ENCODE measurements at places on chromosomes 11 and 22.

DNA sequence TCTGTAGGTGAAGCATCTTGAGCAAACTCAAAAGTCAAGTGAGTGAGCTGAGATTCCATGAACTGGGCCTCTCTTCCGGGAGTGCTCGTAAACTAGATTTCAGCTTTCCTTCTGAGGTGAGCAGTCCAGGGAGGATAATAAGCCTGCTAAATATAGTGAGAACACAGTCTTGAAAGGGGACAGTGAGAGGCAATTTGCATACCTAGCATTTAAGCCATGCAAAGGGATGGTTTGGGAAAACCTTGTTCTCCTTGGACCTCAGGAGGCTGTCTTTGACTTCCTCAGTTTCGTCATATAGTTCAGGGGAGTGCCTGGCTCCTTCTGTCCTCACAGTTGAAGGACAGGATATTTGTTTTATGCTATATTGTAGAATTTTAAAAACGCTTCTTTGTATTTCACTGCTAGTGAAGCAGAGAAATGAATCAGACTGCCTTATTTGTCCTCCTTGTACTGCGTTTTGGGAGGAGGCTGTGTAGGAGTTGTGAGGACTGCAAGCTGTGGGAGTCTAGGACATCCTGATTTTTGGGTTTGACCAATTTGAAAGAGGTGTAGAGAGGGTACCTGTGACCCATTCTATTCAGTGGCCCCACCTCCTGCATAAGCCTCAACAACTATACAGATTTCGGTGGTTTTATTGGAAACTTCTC, 11.0 kb upstream of the SORL1-AS1 start:
- no peak for DNase-seq

- DNase-seq: peak; percentile 36
Observed at GRCh38 chr22:50342651-50343540, at the start of gene PPP6R2. TSS of gene PPP6R2 (plus strand) at chr22:50343327. CDS start at chr22:50393909, 50,582 bp downstream.

DNA sequence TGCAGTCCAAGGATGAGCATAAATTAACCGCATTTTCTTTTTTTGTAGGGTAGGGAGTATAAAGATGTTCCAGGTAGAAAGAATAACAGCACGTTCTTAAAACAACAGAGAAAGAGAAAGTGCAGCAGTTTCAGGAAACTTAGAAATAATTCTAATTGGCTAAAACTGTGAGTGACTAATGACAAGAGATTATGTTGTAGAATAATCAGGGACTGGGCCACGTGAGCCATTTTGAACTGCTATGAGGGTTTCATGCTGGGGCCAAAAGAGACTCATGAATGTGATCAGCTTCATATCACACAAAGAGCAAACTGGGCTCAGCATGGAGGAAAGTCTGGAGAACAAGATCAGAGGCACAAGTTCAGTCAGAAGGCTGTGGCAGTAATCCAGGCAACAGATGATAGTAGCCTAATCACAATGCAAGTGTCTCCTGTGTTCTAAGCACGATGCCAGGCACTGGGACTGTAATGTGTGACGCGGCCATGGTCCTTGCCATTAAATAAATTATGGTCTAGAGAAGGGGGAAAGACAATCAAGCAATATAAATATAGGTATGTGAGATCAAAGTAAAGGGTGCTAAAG, 17.9 kb downstream of the CWF19L2 start:
- no peak for DNase-seq

DNA sequence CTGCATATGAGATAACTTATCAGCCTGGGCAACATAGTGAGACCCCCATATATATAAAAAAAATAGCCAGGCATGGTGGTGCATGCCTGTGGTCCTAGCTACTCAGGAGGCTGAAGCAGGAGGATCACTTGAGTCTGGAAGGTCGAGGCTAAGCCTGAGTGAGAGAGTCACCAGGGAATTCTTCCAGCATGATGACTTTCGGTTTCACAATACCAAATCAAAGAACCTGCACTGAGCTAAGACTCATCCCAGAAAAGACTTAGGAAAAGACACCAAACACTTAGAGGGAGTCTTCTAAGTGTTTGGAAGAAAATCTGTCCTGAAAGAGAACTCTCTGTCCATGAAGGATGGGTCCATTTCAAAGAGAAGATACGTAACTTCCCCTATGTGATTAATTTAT, 12.7 kb downstream of the STK33 start:
- no peak for DNase-seq

DNA sequence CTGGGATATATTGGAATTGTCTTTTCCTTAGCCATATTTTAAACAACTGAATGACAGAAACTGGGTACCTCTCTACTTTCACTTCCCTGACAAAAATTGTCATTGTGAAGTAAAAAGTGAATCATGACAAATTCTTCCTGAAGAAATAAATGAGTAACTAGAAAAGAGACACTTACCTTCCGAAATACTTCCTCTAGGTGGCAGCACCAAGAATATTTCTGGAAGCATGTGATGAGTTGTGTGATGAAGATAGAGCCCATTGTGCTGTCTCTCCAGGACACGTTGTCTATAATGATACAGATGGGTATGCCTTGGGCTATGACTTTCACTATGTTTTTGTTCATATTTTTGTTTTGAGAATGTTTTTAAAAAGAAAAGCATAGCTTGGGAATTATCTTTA, 21.5 kb downstream of the CASP4 start:
- DNase-seq: peak; percentile 67

DNA sequence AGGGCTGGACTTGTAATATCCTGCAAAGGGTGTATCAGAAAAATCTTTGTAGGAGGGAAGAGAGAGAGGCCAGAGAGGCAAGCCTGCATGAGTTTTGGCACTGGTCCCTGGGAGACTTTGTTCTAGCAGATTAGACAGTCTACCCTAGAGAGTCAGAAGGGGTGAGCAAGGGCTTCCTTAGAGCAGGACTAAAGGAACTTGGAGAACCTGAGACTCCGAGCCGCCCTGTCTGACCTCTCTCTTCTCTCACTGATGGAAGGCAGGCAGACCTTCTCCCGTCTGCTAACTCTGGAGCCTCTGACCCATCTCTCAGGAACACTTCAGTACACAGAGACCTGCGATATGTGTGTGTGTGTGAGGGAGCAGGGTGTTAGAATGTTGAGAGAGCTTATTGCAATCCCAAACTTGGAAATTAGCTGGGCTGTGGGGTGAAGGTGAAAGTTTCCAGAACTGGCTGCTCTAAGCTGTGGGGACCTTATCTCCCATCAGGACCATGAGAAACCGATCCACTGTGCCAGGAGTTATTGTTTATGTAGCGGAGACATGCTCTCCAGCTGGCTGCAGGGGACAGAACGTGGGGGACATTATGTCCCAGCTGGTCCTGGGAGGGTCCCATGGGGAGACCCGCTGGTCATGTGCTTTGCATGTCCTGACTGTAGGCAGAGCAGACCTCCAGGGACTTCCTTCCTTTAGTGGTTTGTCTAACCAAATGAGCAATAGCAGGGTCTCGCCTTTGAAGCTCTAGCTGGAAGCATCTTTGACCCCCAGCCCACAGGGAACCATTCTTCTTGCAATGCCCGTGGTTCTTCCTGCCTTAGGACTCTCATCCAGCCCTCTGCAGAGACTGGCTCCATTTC, 51.1 kb downstream of the TIMP3 start:
- DNase-seq: no peak

- no peak for DNase-seq
Observed at GRCh38 chr11:67058506-67058905, 1.9 kb downstream of the RHOD start.

GRCh38 chr11:74268456-74268855, 43.0 kb downstream of the P4HA3 start:
- no peak for DNase-seq

- peak; percentile 28 for DNase-seq
Observed at GRCh38 chr11:59429924-59430516, 3.8 kb upstream of the OR5A2 start.

DNA sequence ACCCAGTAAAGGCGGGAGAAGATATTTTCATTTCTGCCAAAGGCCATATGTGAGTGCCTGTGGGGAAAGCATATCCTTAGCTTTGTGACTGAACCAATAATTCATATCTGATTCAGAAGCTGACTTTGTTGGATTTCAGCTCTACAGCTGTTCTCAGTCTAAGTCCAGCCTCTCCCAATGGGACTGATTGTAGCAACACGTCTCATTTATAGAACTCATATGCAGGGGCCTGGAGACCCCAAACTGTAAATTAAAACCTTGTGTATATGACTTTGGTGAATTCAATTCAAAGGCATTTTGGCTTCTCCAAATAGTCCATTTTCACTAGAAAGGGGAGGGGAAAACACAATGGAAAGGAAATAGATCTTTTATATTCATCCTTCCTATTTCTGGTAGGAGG, 250.4 kb upstream of the SORL1-AS1 start:
- DNase-seq: no peak

DNA sequence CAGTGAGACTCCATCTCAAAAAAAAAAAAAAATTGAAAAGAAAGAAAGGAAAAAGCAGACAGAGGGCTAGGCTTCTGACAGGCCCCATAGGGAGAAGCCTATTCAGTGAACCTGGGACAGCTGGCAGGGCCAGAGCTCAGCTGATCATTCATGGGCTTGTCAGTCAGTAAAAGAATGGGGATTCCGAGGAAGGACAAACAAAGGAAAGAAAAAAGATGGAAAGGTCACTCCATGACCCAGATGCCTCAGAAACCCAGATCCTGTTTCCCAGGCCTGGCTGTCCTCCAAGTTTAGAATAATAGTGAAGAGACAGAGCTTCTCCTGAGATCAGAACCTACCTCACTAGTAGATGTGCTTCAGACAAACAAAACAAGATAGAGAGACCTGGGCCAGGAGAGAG, 34.3 kb upstream of the ASPHD2 start:
- no peak for DNase-seq

GRCh38 chr11:65298655-65299179, 15.9 kb upstream of the CDC42EP2 start:
- DNase-seq: no peak

- DNase-seq: peak; percentile 85
Observed at GRCh38 chr11:100297516-100297915, 389.6 kb upstream of the ARHGAP42 start.

GRCh38 chr22:23767303-23767672, 484 bp downstream of the CHCHD10 start:
- DNase-seq: no peak

GRCh38 chr11:116229236-116229970, 543.4 kb downstream of the BUD13 start:
- no peak for DNase-seq

DNA sequence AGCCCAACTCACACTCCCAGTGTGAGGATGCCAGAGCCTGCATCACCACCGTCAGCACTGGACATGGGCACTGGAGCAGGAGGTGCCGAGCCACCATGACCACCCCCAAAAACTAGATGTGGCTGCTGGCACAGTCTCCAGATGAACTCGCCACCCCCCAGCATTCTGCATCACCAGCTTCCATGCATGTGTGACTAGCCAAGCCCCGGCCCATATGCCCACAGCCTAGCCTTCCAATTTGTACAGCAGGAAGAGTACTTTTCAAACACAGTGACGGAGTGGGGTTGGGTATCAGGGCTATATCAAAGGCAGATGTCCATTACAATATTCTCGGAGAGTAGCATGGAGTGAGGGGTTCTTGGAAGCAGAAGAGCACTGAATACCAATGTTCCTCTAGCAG, 62.9 kb downstream of the SMCO4 start:
- DNase-seq: no peak

DNA sequence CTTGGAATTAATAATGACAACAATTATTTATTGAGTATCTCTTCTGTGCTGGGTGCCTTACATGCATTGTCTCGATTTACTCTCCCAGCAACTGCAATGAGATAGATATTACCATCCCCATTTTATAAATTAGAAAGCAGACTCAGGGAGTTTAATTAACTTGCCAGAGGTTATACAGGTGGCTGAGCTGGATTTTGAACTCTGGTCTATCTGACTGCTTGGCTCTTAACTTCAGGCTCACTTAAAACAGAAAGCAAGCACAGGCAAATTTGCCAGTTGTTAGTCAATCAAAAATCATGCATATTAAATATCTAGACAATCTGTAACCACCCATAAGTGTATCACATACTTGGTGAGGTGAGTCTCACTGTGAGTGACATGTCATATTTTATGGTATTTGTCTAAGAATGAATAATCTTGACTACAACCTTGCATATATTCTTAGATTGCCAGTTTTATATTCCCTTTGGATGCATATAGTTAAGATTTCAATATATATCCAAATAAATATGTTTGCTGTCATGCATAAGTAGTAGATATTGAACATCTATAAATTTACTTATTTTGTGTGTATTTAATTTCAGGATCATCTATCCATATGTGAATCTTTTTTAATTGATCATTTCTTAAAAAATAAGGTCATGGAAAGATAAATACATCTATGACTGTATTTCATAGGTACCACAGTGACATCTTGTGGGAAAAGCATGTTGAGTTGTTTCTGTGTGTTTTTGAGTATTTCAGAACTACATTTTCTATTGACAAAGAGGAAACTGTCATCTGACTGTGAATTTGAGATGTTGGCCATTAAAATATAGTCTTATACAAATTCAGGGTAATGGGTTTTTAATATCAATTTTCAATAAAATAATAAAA, 112.0 kb upstream of the ARHGAP42 start:
- peak; percentile 30 for DNase-seq

DNA sequence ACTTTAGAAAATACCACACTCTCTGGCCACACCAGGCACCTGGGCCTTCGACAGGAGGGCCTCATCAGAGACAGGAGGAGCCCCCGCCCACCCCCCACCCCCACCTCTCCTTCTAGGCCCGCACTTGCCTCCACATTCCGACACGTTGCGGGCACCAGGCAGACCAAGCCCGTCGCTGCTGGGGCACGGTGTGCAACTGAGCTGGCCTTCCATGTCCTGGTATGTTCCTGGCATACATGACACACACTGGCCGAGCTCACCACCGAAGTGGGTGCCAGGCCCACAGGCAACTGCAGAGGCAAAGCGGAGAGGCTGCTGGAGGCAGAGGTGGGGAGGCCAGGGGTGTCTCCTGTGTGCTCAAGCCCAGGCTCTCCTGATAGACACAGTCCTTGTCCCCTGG, 27.0 kb upstream of the TTLL12 start:
- DNase-seq: no peak

GRCh38 chr11:101010899-101011298, 118.7 kb downstream of the PGR start:
- peak; percentile 27 for DNase-seq

- DNase-seq: peak; percentile 68
Observed at GRCh38 chr22:37193629-37194191, 5.7 kb upstream of the C1QTNF6 start.

GRCh38 chr22:23817146-23817545, 21.7 kb downstream of the DERL3 start:
- no peak for DNase-seq

- no peak for DNase-seq
Observed at GRCh38 chr22:20833225-20833665, 25.4 kb downstream of the PI4KA start.

DNA sequence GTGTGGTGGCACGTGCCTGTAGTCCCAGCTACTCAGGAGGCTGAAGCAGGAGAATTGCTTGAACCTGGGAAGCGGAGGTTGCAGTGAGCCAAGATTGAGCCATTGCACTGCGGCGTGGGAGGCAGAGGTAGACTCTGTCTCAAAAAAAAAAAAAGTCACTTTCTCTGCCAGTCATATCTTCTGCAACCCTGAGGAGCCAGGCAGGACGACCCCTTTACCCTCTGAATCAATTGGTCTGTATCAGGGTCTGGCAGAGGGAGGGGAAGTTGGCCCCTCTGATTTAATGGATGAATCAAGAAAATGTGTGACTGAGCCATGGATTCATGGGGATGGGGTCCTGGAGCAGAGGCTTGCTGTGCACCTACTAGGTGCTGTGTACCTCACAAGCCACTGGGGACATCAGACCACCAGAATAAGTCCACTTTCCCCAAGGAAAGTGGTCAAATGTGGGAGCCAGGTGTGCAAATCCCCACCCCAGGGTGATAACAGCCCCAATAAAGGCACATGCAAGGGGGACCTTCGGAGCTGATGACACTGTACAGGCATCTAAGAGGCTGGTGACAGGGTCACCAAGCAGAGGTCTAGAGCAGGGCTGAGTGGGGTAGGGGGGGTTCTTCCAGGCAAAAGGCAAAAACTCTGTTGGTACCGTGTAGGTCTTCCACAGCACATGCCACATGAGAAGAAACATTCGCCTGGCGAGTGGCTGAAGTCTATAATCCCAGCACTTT, 29.0 kb downstream of the TXN2 start:
- DNase-seq: no peak

Measured in kidney glomerular epithelial cell (primary cell).